ENCODE measurements at places on chromosomes 3 and 15. TPM values are rescaled to one million over a fixed set of nuclear protein-coding genes. Genes with fewer than 3 reads are reported as not detected.

Gene STAB1
- total RNA-seq: 24.8 TPM

Gene C3orf80
- total RNA-seq: 0.76 TPM

Gene ANKRD63
- not detected for total RNA-seq

Gene AGBL1
- 0.06 TPM for total RNA-seq

Gene SCN11A
- not detected for total RNA-seq

Data from pancreas (tissue), 10 donors.